ENCODE measurements at places on chromosomes 4 and X. TPM values are rescaled to one million over a fixed set of nuclear protein-coding genes. Genes with fewer than 3 reads are reported as not detected.

DNA sequence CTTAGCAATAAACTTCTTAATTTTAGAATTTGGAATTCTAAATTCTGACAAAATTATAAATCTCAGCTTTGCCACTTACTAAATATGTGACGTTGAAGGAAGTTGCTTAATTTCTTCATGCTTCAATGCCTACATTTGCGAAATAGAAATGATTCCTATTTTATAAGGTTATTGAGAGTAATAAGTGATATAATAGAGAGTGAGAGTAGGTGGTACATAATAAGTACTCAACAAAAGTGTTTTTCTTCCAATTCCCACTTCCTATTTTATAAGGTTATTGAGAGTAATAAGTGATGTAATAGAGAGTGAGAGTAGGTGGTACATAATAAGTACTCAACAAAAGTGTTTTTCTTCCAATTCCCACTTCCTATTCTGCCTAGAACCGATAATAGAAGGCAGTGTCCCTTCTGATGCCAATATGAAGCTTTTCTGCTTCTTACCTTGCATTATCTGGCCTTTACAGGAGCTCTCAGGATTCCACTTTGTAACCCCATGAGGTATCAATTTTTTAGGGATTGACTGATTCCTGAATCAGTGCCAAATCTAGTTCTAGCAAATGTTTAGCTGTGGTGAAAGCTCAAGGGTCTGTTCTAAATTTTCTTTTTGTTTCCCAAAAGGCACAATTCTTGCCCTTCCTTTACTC, 31.4 kb downstream of the VSIG4 start:
- H3K36me3 ChIP-seq, result no peaks in the 10 kb centered on the region
- H3K4me1 ChIP-seq, result no peaks in the 10 kb centered on the region
- no peak for DNase-seq
- no peaks in the 10 kb centered on the region for H3K27me3 ChIP-seq

DNA sequence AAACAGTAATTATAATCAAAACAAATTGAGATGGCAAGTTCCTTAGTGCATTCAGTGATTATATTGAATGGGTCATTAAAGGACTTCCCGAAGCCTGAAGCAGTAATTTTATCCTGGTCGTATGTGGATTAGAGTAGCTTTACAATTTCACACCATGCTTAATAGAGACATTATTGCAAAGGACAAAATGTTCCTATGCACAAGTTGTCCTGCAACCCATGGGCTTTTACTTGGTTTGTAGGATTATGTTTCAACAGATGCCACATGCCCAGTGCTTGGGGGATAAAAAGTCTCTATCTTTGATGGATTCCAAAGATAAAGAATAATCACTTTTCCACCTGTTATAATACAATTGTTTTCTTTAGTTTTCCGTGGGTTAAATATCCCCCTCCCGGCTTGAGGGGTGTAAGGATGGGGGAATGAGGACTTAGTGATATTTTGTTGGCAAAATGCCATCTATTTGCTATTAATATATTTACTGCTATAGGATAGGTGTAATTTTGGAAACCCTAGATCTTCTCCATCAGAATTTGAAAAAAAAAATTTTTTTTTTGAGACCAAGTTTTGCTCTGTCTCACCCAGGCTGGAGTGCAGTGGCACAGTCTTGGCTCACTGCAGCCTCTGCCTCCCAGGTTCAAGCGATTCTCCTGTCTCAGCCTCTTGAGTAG, 156.5 kb upstream of the ETNPPL start:
- no peak overlapping the region for H3K4me3 ChIP-seq
- no peak overlapping the region for H3K27ac ChIP-seq
- H3K36me3 ChIP-seq, result no peaks in the 10 kb centered on the region
- H3K4me1 ChIP-seq, result no peaks in the 10 kb centered on the region

DNA sequence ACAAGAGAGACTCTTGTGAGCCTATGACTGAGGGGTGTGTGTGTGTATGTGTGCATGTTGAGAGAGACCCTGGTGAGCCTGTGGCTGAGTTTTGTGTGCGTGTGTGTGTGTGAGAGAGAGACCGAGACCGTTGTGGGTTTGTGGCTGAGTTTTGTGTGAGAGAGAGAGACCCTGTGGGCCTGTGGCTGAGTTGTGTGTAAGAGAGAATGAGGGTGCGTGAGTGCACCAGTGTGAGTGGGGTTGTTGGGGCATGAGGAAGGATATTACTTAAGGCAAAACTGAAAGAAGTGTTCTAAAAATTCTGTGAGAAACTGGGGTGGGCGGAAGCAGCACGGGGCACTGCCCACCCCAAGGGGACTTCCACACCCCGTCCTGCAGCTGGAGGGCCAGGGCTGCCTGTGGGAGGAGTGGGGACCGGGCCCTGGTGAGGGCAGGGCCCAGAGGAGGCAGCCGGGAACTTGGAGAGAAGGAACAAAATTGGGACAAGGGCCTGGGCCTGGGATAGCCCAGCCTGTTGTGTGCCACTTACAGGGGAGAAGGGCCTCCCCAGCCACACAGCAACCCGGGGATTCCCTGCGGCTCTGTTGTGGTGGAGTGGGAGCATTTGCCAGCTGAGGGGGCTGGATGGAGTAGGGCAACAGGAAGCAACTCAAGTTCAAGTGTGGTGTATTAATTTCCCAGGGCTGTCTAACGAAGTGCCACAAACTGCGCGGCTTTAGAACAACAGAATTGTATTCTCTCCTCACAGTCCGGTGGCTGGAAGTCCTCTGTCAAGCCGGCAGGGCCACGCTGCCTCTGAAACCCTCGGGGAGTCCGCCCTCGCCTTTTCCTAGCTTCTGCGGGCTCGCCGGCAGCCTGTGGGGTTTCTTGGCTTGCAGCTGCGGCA, 22.1 kb downstream of the TMEM131L start:
- no peaks in the 10 kb centered on the region for H3K36me3 ChIP-seq
- no peak overlapping the region for H3K4me3 ChIP-seq
- peaks cover 5% of the 10 kb centered on the region for H3K4me1 ChIP-seq
- H3K27ac ChIP-seq, result peak overlapping the region; percentile 69
- no peaks in the 10 kb centered on the region for H3K27me3 ChIP-seq

- DNase-seq, result no peak
- no peaks in the 10 kb centered on the region for H3K4me1 ChIP-seq
- H3K36me3 ChIP-seq, result no peaks in the 10 kb centered on the region
These were observed 1070.3 kb downstream of the STIM2 start for GRCh38 chr4:27930976-27931375.

Gene ABCE1
- total RNA-seq, result 135 TPM

- no peak overlapping the region for H3K27ac ChIP-seq
- no peaks in the 10 kb centered on the region for H3K4me1 ChIP-seq
These were observed 252.5 kb upstream of the CASK start for GRCh38 chrX:42175843-42176242.

GRCh38 chr4:83113429-83113786, 1.1 kb downstream of the PLAC8 start:
- DNase-seq, result no peak
- no peaks in the 10 kb centered on the region for H3K27me3 ChIP-seq
- no peaks in the 10 kb centered on the region for H3K4me1 ChIP-seq
- no peak overlapping the region for H3K27ac ChIP-seq

- no peak overlapping the region for H3K27ac ChIP-seq
- H3K4me3 ChIP-seq, result no peak overlapping the region
- no peaks in the 10 kb centered on the region for H3K4me1 ChIP-seq
These were observed 21.5 kb downstream of the JADE1 start for GRCh38 chr4:128830906-128831503.

- H3K4me1 ChIP-seq, result no peaks in the 10 kb centered on the region
- peak overlapping the region; percentile 84 for H3K27ac ChIP-seq
- H3K36me3 ChIP-seq, result no peaks in the 10 kb centered on the region
- no peak for DNase-seq
- no peaks in the 10 kb centered on the region for H3K27me3 ChIP-seq
These were observed 146.2 kb downstream of the PCDH7 start for GRCh38 chr4:30866346-30866745.

Gene DRP2
- not detected for total RNA-seq

Gene TSPAN5
- 26.4 TPM for total RNA-seq

Gene FTSJ1
- 74.7 TPM for total RNA-seq

- no peak overlapping the region for H3K27ac ChIP-seq
- no peaks in the 10 kb centered on the region for H3K27me3 ChIP-seq
- H3K4me3 ChIP-seq, result no peak overlapping the region
- H3K36me3 ChIP-seq, result no peaks in the 10 kb centered on the region
- no peaks in the 10 kb centered on the region for H3K4me1 ChIP-seq
These were observed 195.5 kb downstream of the ZNF330 start for GRCh38 chr4:141416219-141416618.

- no peak overlapping the region for H3K4me3 ChIP-seq
- DNase-seq, result no peak
- no peaks in the 10 kb centered on the region for H3K4me1 ChIP-seq
- H3K36me3 ChIP-seq, result no peaks in the 10 kb centered on the region
These were observed 94.3 kb downstream of the AREG start for GRCh38 chr4:74539044-74539790.

GRCh38 chr4:172514011-172514410, 654.6 kb upstream of the GALNT7 start:
- H3K4me3 ChIP-seq, result no peak overlapping the region
- no peak for DNase-seq
- H3K27me3 ChIP-seq, result no peaks in the 10 kb centered on the region
- H3K36me3 ChIP-seq, result no peaks in the 10 kb centered on the region
- no peak overlapping the region for H3K27ac ChIP-seq
- H3K4me1 ChIP-seq, result no peaks in the 10 kb centered on the region

DNA sequence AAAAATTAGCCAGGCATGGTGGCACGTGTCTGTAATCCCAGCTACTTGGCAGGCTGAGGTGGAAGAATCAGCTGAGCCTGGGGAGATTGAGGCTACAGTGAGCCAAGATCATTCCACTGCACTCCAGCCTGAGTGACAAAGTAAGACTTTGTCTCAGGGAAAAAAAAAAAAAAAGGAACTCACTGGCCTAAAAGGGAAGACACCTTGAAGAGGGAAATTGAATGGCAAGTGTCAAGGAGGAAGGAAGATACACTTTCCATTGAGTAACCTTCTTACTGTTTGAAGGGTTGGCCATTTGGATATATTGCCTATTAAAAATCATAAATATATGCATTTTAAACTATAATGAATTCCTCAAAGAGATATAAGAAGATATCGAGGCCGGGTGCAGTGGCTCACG, 147.5 kb upstream of the FAM241A start:
- H3K36me3 ChIP-seq, result no peaks in the 10 kb centered on the region
- no peak overlapping the region for H3K4me3 ChIP-seq
- no peaks in the 10 kb centered on the region for H3K4me1 ChIP-seq

DNA sequence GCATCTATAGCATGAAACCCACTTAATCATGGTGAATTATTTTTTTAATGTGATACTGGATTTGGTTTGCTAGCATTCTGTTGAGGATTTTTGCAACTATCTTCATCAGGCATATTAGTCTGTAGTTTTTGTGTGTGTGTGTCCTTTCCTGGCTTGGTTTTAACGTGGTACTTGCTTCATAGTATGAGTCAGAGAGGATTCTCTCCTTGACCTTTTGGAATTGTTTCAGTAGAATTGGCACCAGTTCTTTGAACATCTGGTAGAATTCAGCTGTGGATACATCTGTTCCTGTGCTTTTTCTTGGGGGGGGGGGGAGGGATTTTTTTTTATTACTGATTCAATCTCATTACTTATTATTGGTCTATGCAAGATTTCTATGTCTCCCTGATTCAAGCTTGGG, 232.0 kb upstream of the KLF8 start:
- H3K27ac ChIP-seq, result no peak overlapping the region
- no peak overlapping the region for H3K4me3 ChIP-seq
- no peak for DNase-seq
- no peaks in the 10 kb centered on the region for H3K36me3 ChIP-seq

DNA sequence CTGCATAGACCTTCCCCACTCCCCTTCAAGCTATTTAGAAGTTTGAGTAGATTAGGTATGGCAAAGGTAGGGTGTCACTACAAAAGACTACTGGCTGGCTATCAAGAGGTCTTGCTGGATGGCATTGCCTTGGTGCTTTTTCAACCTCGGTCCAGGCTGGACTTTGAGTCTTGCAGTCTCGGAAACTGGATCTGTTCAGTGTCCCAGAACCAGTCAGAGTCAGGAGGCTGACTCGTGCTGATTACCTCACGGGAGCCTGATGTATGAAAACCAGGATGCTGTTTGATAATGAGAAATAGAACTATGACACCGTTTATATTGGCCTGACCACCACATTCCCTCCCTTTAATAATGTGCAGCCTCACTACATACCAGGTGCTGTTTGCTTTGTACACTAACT, 2.7 kb upstream of the PHKA1 start:
- no peak overlapping the region for H3K4me3 ChIP-seq
- no peak overlapping the region for H3K27ac ChIP-seq
- DNase-seq, result no peak
- H3K4me1 ChIP-seq, result no peaks in the 10 kb centered on the region
- H3K36me3 ChIP-seq, result no peaks in the 10 kb centered on the region

GRCh38 chr4:8164687-8165086, 6.1 kb upstream of the ABLIM2 start:
- DNase-seq, result no peak
- H3K4me3 ChIP-seq, result no peak overlapping the region
- no peak overlapping the region for H3K27ac ChIP-seq
- no peaks in the 10 kb centered on the region for H3K36me3 ChIP-seq
- no peaks in the 10 kb centered on the region for H3K27me3 ChIP-seq

Gene SFRP2
- total RNA-seq, result 71.2 TPM

DNA sequence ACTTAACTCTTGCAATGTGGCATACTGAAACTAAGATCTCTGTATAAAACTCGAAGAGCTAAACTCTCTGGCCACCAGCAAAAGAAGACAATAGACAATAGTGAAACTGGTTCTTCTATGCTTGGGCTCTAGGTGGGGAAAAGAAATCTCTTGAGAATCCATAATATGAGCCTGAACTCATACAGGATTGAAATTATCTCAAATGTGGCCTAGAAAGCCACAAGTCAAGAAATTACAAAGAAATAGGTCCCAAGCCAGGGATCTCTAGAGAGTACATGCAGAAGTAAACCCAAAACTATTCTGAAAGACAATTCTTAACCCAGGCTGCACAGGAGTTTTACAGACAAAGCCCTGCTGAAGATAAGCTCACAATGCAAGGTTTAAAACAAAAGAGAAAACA, 127.4 kb downstream of the ANAPC10 start:
- H3K36me3 ChIP-seq, result no peaks in the 10 kb centered on the region
- DNase-seq, result no peak
- H3K4me3 ChIP-seq, result no peak overlapping the region

Gene SPANXN3
- not detected for total RNA-seq

GRCh38 chr4:153684182-153684970, at the start of gene TLR2:
TSS of gene TLR2 (plus strand) at chr4:153684280. CDS start at chr4:153702908, 18,628 bp downstream.
- peak; percentile 30 for DNase-seq
- peak within 1 kb of the TSS; percentile 35 for H3K4me3 ChIP-seq
- no peak within 1 kb of the TSS for H3K27ac ChIP-seq
- no peaks in the 10 kb centered on the region for H3K4me1 ChIP-seq

GRCh38 chrX:153441981-153442380, 3.9 kb downstream of the TREX2 start:
- no peaks in the 10 kb centered on the region for H3K4me1 ChIP-seq
- peaks cover 3% of the 10 kb centered on the region for H3K27me3 ChIP-seq
- no peak for DNase-seq
